ENCODE measurements at places on chromosomes 1 and 21.
A peak's percentile ranks its signal among the peaks of the same experiment; 100 is the strongest.

- DNase-seq: no peak
Observed at GRCh38 chr1:44044071-44044801, 13.0 kb upstream of the SLC6A9 start.

- no peak for DNase-seq
Observed at GRCh38 chr21:20581361-20581760, 416.8 kb upstream of the NCAM2 start.

DNA sequence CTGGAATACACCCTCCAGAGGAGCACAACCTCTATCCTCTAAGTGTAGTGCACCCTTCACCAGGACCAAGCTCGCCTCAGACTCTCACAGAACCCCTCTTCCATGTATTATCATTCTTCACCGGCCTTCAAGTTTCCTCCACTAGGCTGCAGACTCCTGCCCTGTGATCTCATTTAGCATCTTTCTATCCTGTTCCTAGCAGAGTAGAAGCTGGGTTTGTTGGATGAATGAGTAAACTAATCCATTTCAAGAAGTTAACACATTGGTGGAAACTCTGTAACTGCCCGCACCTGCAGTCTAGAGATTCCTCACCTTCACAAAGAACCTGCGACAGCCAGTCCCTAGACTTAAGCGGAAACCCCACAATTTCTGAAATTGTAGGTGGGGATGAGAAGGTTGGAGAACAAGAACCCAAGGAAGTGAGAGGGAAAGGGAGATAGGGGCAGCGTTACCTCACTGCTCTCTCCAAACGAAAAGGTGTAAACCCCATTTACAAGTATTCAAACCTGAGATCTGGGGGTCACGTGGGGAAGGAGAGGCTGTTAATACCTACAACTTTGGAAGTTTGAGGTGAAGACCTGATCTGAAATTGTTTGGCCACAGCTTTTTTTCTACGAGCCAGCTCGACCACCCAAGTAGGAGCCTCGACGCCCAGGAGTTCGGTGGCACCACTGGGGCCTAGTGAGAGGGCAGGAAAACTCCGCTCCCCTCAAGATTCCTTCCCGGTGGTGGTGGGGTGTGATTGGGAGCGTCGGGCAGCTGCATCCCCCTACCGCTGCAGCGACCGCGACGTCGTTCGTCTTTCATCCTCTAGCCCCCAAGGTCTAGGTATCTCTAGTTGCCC, 1.2 kb downstream of the PTPN14 start:
- no peak for DNase-seq

DNA sequence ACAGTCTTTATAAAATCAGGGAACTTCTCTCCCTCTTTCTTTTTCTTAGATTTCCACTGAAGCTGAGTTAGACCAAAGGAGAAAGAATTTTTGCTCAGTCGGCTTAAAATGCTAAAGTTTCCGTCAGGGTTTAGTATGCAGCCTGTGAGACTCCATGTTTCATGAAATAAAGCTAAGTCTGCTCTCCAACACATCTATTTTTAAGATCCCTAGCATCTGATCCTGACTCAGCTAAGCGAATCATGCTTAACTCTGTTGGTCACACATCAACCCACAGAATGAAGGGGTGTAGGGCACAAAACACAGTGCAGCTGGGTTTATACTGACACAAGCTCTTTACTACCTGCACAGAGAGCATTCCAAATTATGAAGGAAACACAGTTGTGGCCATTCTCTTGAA, 102.4 kb upstream of the ZNF281 start:
- no peak for DNase-seq

GRCh38 chr1:65424573-65424889, 4.1 kb downstream of the LEPR start:
- no peak for DNase-seq

- DNase-seq: no peak
Observed at GRCh38 chr1:65429078-65429477, 8.6 kb downstream of the LEPR start.

GRCh38 chr21:34844013-34844923, 175.5 kb downstream of the CLIC6 start:
- no peak for DNase-seq

- DNase-seq: no peak
Observed at GRCh38 chr1:32684167-32684811, 18.3 kb downstream of the SYNC start.

DNA sequence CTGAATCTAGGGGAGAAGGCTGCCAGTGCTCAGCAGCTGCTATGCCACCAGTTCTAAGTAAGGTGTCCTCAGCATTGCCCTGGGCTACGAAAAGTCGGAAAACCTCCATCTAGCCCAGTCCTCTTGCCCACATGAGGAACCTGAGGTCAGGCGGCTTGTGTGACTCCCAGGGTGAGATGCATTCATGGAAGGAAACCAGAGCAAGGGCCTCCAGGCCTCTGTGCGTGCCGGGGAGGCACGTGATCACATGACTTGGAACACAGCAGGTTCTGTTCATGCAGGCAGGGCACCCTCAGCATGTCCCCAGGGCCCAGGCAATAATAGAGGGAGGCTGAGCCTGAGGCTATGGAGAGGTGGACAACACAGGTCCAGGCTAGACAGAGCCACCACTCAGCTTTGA, 312.5 kb upstream of the DUSP10 start:
- no peak for DNase-seq

GRCh38 chr1:43434256-43434655, 19.5 kb downstream of the HYI start:
- DNase-seq: no peak

DNA sequence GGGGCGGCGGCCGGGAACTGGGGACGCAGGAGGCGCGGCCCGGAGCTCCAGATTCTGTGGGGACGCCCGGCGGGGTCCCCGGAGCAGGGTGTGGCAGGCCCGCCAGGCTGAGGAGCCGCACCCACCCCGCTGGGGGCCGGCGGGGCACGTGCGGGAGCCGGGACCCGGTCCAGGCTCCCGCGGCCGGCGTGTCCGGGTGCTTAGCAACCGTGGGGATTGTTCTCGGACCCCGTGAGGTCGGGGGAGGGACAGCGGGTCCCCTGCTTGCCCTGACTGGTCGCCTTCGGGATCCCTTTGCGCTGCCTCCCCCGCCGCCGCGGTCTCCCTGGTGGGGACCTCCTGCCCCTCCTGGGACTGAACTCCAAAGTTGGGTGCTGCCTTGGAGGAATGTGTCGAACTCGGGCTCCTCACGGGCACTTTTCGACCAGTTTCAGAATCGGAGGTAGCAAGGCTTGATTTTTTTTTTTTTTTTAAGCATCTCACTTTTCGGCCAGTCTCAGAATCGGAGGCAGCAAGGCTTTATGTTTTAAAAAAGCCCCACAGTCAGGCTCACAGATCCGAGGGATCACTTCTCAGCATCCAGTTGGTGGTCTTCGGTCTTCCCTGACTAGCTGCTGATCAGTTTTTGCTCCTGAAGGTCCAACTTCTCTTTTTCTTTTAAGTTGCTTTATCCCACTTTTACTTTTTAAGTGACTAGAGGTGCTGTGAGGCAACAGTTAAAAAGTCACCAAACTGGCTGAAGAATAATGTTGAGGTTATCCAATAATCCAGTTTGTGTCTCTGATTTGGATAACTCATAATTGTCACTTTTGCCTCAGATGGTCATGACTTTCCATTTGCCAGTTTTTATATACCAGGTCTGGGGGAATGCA, 648 bp downstream of the FAM76A start:
- peak; percentile 21 for DNase-seq

DNA sequence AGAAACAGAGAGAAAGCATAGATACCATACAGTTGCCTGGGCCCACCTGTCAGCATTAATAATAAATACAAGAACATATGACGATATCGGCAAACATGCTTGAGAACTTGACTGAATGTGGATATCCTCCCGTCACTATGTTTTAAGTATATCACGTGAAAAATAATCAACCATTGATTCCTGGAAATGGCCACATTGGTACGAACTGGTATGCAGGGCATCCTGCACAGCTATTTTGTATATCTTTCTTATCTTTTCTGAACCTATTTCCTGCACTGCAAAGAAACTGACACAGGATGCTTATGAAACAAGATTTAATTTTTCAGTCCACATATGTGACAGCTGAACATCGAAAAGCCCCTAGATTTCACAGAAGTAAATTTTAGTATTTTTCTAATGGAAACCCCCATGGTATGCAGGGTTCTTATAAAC, 22.8 kb upstream of the RGS1 start:
- no peak for DNase-seq

DNA sequence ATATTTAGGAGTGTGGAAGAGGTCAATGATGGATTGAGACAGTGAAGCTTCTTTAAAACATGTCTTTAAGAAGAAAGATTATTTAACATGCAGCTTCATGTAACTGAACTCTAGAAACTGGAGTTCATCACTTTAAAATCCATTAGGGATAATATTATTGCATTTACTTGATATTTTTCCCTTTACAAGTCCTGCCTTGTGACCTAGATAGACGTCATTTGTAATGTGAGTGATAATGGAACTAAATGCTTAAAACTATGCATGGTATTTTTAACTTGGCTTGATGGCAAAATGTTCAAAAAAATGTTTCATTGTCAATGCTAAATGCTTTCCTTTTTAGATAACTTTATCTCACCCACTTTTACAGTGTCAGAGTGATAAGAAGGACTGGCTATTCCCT, 723.7 kb downstream of the RWDD3 start:
- no peak for DNase-seq

DNA sequence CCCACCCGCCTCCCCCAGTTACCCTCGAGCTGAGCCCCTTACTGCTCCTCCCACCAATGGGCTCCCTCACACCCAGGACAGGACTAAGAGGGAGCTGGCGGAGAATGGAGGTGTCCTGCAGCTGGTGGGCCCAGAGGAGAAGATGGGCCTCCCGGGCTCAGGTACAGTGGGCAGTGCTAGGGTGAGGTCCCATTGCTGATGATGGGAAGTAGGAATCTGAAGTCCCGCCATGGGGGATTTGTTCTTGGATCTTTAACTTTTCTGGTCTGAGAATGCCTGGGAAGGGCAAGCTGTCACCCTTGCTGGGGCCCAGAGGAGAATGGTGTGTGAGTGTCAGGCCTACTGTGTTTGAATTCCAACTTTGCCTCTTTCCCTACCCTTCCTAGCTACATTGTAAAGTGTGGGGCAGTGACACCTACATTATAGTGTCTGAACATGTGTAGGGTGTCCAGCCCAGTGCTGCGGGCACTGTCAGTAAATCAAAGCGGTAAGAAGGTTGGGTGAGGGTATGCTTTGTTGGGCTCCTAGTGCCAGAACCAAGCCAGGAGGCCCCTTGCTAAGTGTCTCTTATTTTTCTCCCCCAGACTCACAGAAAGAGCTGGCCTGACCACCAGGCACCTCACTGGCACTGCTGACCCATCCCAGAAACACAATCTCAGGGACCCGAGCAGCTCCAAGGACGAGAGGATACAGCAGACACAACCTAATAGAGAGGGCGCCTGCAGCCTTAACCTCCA, 44.7 kb downstream of the YARS1 start:
- no peak for DNase-seq

- DNase-seq: no peak
Observed at GRCh38 chr1:245888809-245889208, 618.3 kb downstream of the SMYD3 start.

DNA sequence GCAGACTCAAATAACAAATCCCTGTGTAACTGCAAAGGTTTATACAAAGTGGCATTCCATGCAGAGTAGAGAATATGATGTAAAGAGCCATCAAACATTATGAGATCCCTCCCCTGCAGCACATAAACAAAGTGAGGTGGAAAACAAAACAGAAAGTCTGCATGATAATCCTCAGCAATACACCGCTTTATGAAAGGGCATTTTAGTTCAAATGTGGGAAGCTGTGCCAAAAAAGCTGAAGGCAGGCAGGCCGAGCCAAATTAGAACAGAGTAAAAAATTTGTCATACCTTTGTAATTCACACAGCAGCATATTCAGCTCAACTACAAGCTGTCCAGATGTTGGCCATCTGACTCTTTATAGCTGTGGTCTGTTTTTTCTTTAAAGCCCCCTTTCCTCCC, 113.5 kb downstream of the LHX9 start:
- no peak for DNase-seq

GRCh38 chr1:221328371-221328770, 413.5 kb downstream of the DUSP10 start:
- no peak for DNase-seq

DNA sequence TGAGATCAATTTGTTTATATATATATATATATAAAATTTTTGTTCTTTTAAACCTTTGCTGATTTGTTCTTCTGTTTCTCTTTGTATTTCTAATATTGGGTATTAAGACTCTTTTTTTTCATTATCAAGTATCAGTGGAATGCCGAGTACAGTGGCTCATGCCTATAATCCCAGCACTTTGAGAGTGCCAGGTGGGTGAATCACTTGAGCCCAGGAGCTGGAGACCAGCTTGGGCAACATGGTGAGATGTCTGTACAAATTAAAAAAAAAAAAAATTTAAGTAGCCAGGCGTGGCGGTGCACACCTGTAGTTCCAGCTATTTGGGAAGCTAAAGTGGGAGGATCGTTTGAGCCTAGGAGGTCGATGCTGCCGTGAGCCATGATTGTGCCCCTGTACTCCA, 67.1 kb downstream of the MAST2 start:
- DNase-seq: no peak

GRCh38 chr1:194361374-194362131, 1175.1 kb upstream of the B3GALT2 start:
- no peak for DNase-seq

DNA sequence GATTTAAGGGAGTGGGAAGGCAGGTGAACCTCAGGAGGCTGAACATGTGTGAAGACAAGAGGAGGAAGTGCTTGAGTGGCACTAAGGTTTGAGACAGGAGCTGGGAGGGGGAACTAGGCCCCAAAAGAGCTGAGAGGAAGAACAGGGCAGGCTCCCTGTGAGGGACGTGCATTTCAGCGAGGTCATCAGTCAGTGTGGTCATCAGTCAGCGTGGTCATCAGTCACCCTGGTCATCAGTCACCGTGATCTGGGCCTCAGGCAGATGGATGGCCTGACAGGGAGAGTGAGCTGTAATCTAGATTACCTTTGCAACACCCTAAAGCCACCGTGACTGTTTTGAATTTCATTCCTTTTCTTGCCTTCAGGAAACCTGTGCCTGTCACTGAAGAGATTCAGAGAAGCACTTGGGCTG, 29.1 kb downstream of the VTCN1 start:
- no peak for DNase-seq

GRCh38 chr21:23939369-23940065, 1667.8 kb downstream of the MRPL39 start:
- no peak for DNase-seq

- DNase-seq: no peak
Observed at GRCh38 chr1:158026651-158027050, 33.2 kb downstream of the KIRREL1 start.

GRCh38 chr1:248810727-248811513, 14.8 kb downstream of the SH3BP5L start:
- no peak for DNase-seq

DNA sequence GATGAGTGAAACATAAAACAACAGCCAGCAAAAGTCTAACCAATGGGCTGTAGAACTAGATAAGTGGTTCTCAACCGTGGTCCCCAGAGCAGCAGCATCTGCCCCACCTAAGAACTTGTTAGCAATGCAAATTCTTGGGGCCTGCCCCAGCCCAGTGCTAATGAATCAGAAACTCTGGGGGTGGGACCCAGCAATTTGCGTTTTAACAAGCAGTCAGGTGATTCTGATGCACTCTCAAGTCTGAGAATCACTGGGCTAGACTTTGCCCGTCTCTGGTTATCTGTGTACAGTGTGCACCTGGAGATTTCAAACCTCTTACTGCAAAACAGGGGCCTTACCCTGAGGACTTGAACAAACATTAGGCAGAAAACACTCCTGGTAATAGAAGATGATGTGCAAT, 66.5 kb downstream of the PLXNA2 start:
- DNase-seq: no peak

Measured in stimulated activated CD4-positive, alpha-beta T cell treated with anti-CD3 and anti-CD28 coated beads, Interleukin-1b, Interleukin-23, amount 100 ng/mL, for 24 hours (primary cell).